ENCODE measurements at places on chromosomes 6 and 20.

DNA sequence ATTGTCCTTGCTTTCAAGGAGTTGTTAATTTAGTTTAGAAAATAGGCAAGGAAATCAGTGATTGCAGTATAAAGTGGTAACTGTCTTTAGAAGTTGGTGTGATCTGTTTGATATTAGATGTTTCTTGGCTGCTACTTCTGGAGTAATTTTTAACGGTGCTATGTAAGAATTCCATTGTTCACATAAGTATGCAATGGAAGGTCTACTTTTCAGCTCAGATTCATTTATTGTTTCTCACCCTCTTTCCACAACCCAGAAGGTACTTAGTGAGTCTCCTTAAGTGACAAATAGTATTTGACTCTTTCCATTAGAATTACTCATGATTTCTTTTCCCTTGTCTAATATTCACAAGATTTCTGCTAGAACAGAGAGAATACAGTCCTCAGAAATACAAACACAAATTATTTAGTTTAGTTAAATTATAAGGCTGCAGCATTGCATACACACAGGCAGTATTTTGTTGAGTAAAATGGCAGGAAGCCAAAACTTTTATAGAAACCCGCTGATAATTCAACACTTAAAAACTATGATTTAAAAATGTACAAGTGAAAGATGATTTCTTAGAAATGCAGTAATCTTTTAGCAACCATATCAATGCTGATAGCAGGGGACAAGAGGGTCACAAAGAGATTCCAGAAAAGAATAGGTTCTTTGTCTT lies 554.3 kb downstream of the CD109 start:
- DNase-seq: no peak

- DNase-seq: no peak
These were observed 27.5 kb upstream of the PBOV1 start for GRCh38 chr6:138245751-138246150.

GRCh38 chr6:52643158-52643557 lies 27.8 kb upstream of the TMEM14A start:
- DNase-seq: no peak

DNA sequence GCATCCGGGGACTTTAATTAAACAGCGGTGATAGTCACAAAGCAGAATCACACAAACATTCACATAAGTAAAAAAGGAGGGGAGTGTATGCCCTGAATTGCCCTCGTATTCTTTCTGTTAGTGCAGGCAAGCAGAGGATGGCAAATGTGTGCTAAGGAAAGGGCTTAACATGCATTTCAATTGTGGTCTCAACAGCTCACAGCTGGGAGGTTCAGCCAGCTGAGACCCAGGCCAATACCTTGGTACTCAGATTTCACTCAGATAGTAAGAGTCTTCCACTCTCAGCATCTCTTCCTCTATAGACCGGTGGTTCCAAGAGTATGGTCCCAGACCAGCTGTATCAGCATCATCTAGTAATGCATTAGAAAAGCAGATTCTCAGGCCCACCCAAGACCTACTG lies 215.1 kb downstream of the PHACTR1 start:
- no peak for DNase-seq

DNA sequence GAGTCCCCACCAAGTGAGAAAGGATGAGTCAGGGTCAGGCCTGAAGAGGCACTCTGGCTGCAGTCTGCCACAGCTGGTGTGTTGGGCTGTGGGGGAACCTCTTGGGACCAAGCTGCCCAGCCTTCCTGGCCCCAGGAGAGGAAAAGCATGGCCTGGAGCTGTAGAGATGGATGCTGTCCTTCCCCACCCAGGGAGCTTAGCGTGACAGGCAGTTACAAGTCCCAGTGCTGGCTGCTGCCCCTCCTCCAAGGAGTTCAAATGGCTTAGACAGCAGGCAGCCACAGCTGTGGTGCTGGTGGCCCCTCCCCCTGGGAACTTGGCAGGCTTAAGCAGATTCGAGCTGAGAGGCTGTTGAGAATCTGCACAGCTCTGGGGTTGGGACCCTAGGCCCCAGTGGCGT lies 253.2 kb downstream of the PLCB1 start:
- DNase-seq: peak; percentile 54

DNA sequence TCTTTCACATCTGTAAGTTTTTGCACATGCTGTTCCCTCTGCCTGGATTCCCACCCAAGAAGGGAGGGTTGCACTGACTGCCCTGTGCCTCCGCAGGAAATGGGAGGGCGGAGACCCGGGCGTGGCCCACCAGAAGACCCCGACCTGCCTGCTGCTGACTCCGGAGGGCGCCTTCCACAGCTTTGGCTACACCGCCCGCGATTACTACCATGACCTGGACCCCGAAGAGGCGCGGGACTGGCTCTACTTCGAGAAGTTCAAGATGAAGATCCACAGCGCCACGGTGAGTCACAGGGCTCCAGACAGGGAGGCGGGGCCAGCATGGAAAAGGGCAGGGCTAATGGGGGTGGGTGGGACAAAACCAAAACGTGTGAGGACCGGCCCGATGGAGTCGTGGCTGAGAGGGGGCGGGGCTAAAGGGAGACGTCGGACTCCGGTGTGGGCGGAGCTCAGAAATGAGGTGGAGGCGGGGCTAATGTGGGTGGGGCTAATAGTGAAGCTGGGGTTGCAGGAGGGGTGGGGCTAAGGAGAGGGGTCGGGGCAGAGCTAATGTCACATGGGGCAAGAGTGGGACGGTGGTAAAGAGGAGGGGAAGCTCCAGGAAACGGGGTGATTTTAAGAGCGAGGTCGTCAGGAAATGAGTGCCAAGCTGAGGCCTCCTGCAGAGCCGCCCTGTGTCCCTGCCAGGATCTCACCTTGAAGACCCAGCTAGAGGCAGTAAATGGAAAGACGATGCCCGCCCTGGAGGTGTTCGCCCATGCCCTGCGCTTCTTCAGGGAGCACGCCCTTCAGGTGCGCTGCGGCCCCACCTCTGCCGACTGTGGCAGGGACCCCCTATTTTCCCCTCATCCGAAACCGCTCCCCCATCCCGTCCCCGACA lies 12.6 kb downstream of the HSPA12B start:
- DNase-seq: no peak

DNA sequence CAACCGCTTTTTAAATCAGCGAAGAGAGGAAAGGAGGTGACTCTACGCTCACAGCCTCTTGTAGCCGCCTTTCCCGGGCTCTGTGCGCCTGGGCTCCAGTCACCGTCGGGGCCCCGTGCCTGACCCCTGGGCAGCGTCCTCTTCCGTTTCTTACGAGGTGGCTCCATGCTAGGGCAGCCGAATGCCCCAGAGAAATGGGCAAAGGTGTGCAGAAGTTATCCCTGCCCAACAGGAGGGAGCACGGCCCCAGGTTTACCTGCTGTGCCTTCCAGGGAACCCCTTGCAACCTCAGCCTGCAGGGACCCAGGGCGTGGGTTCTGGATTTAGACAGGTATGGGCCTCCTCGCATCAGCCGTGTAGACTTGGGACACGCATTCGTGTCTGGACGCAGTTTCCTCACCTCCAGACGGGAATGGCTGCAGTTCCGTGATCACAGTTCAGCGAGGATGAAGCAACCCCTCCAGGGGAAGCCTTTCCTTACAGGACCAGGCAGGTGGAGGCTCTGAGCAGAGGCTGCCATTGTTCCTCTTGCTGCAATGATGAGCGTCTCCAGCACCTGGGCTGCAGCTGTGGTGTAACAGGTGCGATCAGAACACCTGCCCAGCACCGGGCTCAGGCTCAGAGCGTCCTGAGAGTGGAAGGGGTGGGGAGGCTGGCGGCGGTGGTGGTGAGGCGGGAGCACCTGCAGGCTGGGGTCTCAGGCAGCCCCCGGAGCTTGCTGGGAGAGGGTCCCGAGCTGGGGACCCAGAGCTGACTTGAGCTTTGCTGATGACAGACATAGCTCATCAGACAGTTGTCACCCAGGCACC lies 81.3 kb upstream of the BHLHE23 start:
- DNase-seq: no peak

DNA sequence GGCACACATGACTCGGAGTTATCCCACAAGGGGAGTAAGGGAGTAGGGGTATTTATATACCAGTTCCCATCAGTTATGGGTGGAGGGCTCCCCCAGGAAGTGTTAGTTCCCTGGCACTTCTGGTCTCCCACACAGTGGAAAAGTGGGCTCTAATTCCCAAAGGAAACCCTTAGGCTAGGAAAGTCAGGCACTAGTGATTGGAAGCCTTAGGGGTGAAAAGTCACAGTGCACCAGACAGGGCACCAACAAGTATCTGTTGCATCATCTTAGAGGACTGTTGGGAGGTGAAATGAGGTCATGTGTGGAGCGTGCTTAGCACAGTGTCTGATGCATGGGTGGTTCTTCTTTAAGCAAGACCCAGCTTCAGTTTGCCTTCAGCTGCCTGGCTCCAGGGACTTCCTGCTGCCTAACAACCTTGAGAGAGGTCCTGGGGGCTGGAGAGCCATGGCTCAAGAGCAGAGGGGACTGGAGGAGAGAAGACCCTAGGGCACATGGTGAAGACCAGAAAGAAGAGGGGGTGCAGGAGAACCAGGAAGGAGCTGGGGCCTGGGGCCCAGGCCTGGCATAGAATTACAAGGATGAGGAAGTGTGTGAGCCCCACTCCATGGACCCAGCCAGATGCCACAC lies 7.5 kb upstream of the FOXP4 start:
- DNase-seq: peak; percentile 43

- no peak for DNase-seq
These were observed 71.5 kb downstream of the RPP40 start for GRCh38 chr6:4932228-4932903.

DNA sequence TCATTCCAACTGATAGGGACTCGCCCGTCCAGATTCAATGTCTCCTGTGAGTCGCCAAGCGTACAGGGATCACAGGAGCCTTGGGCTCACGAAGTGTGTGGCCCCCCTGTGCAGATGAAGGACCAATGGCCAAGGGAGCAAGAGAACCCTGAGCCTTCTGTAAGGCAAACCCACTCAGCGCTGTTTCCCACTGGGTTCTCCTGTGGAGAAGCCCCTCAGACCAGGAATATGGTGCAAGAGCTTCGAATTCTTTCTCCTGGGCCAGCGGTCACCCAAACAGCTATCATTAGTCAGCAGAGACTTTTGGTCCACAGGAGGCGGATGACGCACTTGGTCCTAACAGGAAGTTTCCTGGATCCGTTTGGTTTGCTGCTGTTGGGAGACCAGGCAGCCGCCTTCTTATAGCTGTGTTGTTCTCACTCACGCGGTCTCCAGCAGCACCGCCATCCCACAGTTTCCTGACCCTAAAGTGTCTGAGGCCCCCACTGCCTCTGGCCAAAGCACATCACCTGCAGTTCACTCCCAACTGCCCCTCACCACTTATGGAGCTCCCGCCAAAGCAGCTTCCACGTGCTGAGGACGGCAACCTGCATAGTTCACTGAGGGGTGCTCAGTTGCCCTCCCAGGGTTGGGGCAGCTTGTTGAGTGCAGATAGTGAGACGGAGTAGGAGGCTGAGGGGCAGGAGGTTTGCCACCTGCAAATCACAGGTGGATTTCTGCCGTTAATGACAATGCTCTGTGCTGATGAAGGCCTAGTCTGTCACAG lies 268.6 kb downstream of the ERMARD start:
- DNase-seq: no peak

GRCh38 chr6:29627755-29628418 lies 5.1 kb downstream of the GABBR1 start:
- DNase-seq: peak; percentile 93

- DNase-seq: peak; percentile 72
These were observed at the start of gene TREM1 for GRCh38 chr6:41286544-41287346. Gene TREM1, minus strand, starts transcription at chr6:41286682. Its CDS starts 27 bp downstream, at chr6:41286655.

DNA sequence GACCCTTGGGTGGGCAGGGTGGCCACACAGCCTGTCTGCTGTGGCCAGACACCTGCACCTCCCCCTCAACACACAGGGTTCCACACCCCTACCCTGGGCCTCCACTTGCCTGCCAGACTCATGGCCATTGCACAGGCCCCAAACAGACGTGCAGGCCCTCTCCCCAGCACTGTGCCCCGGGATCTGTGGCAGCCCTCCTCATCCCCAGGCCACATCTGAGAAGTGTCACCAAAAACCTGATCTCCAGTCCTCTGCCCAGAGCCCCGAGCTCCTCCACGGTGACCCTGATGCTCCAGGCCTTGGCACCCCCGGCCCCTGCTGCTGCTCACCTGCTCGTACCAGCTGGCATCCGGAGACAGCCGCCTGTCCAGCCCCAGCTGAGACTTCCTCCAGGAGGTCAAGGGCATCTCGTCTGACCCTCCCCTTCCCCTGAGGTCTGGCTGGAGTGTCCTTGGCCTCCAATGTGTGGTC lies 160.1 kb downstream of the DLL1 start:
- DNase-seq: no peak

- DNase-seq: no peak
These were observed 305.4 kb downstream of the UTRN start for GRCh38 chr6:144590532-144590931.

GRCh38 chr6:30700340-30700739 lies 9.6 kb upstream of the NRM start:
- DNase-seq: no peak

- no peak for DNase-seq
These were observed 67.5 kb upstream of the STX16 start for GRCh38 chr20:58583586-58583985.

DNA sequence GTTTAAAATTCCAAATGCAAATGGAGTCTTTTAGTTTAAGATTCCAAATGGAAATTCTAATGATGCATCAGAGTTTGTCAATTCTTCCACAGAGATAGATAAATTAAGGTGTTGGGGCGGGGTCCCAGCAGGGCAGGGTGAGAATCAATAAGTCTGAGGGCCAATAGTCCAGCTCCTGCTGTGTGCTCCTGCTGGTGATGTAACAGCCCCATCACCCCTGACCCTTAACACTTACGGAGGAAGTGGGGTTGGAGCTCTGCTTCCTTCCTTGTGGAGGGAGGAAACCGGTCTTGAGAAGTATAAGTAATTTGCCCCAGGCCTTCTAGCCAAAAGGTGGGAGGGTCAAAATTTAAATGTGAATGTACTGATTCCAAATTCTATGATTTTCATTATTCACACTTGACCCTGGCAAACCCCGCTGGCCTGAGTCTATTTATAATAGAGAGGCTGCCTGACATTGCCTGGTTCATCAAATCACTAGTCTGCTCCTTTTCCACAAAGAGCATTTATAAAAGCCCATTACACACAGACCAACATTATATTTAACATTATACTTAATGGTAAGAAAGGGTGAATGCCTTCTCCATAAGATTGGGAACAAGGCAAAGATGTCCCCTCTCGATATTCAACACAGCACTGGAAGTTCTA lies 17.2 kb downstream of the ZBTB2 start:
- DNase-seq: peak; percentile 38

DNA sequence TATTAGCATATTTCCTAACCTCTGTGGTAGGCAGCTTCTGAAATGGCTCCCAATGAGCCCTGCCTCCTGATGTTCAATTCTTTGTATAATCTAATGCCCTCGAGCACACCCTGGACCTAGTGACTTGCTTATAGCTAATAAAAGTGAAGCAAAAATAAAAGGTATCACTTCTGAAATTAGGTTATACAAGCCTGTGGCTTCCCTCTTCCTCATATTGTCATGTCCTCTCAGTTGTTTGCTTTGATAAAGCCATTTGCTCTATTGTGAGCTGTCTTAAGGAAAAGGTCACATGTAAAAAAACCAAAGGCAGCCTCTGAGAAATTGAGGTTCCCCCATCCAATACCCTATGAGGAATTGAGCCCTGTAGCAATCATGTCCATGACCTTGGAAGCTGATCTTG lies 442.1 kb upstream of the ADGRB3 start:
- no peak for DNase-seq
